ENCODE measurements at places on chromosomes 5 and 9. TPM values are rescaled to one million over a fixed set of nuclear protein-coding genes. Genes with fewer than 3 reads are reported as not detected.

FAM200C gene
- 2.4 TPM for total RNA-seq

DNA sequence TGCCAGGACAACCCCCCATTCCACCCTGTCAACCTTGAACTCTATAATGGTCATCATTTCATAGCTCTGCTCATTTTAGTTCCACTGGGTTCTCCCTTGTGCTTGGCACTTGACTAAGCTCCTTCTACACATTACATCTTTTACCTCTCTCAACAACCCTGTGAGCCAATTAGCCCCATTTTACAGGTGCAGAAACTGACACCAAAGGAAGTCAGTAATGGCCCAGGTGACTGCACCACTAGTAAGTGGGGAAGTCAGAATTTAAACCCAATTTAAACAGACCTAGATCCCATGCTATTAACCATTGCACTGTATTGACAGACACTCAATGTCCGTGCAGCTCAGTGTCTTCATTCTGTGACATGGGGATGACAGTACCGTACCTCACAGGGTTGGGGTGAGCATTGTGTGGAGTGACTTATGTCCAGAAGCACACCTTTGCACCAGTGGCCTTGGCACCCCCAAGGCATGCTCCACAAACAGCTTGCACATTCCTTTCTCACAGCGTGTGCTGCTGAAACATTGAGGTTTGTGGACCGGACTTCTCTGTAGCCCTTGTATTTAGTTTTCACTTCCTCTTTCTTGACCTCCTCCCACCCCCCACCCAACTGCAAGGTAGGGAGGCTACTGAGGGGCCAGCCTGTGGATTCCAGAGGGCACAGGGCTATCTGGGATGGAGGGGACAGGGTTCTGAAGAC lies 23.1 kb downstream of the IRF1 start:
- DNase-seq = no peak
- H3K27ac ChIP-seq = no peak overlapping the region
- H3K36me3 ChIP-seq = no peaks in the 10 kb centered on the region
- H3K4me1 ChIP-seq = no peaks in the 10 kb centered on the region
- no peak overlapping the region for H3K4me3 ChIP-seq

GRCh38 chr9:78038620-78039300 lies 7.1 kb upstream of the GNAQ start:
- H3K4me1 ChIP-seq = no peaks in the 10 kb centered on the region
- no peak overlapping the region for H3K27ac ChIP-seq
- no peak overlapping the region for H3K4me3 ChIP-seq
- DNase-seq = no peak
- no peaks in the 10 kb centered on the region for H3K27me3 ChIP-seq

GRCh38 chr9:75775166-75775565 lies 115.3 kb upstream of the PCSK5 start:
- H3K36me3 ChIP-seq = no peaks in the 10 kb centered on the region
- H3K27ac ChIP-seq = no peak overlapping the region
- no peaks in the 10 kb centered on the region for H3K4me1 ChIP-seq
- H3K4me3 ChIP-seq = no peak overlapping the region

DNA sequence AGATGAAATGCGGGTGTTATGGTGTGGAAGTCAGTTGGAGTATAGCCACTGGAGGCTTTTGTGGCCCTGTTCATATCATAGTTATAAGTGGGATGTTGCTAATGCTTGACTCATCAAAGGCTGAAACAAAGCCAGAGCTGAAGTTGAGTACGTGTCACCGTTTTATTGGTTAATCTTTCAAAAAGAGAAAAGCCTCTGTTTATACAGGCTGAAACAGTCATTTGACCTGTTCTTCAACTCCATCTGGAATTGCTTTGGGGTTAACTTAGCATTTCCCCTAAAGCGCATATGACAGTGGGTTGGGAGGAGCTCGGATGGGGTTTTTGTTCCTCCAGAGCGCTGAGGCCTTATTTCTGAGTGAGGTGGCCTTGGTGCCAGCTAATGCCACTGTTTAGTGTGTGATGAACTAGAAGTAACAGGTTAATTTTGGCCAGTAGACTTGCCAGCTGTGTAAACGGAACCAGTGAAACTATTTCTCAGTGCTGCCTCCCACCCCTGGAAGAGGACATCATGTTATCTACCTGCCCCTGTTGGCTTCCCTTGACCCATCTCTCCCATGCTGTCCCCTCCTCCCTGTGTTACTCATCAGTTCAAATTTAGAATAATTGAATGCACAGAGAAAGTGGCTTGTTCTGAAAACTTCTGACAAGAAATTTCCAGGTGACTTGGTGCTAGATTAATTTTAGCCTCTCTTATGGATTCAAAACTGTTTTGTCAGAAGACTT lies 34.2 kb downstream of the MTAP start:
- H3K4me1 ChIP-seq = no peaks in the 10 kb centered on the region
- no peak overlapping the region for H3K4me3 ChIP-seq
- H3K36me3 ChIP-seq = peaks cover 100% of the 10 kb centered on the region
- H3K27ac ChIP-seq = no peak overlapping the region
- no peaks in the 10 kb centered on the region for H3K27me3 ChIP-seq
- DNase-seq = no peak

DNA sequence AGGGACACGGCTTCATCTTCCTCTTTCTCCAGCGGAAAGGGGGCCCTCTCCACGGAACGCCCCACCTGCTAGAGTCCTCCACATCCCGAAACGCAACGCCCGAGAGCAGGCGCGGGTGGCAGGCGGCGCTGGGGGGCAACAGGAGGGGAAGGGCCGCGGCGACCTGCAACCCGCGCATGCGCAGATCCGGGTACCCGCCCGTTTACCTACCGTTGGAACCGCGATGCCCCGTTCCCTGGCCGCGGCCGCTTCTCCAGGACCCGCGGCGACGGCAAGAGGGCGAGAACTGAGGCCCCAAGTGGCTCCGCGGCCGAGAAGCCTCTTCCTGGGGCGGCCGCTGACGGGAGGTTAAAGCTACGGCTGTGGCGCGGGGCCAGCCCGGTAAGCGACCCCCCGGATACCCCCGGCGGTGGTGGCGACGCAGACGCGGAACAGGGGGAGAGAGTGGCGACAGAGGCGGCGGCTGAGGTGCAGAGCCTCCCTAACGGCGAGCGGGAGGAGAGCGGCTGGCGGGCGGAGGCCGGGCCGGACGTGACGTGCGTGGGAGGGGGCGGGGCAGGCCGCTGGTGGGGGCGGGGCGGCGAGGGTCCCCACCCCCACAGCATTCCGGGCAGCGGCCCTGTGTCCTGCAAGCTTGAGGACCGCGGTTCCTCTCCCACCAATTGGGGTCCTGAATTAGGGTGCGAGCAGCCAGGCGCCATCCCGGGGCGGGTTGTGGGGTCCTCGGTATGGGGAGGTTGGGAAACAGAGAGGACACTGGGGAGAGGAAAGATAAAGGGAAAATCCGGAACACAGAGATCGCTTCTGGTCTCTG lies at the start of gene FAM13B:
TSS of gene FAM13B (minus strand) at position 508 of the 814 bp plus-strand sequence. CDS start 13,968 bp downstream, outside the sequence.
- DNase-seq = peak; percentile 95
- H3K36me3 ChIP-seq = peaks cover 7% of the 10 kb centered on the region
- peaks cover 2% of the 10 kb centered on the region for H3K4me1 ChIP-seq
- peak within 1 kb of the TSS; percentile 100 for H3K4me3 ChIP-seq
- peak within 1 kb of the TSS; percentile 99 for H3K27ac ChIP-seq

- no peaks in the 10 kb centered on the region for H3K36me3 ChIP-seq
- H3K4me3 ChIP-seq = no peak overlapping the region
- no peak overlapping the region for H3K27ac ChIP-seq
- H3K4me1 ChIP-seq = no peaks in the 10 kb centered on the region
Measured at GRCh38 chr9:125743682-125744428, 3.3 kb upstream of the PBX3 start.

FOXD4 gene
- total RNA-seq = not detected

PLCXD3 gene
- 41.8 TPM for total RNA-seq

KIF27 gene
- total RNA-seq = 19.3 TPM

- no peaks in the 10 kb centered on the region for H3K4me1 ChIP-seq
- no peaks in the 10 kb centered on the region for H3K27me3 ChIP-seq
- no peak overlapping the region for H3K27ac ChIP-seq
- no peak overlapping the region for H3K4me3 ChIP-seq
- DNase-seq = no peak
Measured at GRCh38 chr5:72505016-72505415, 2.2 kb downstream of the ZNF366 start.

- H3K36me3 ChIP-seq = no peaks in the 10 kb centered on the region
- no peak for DNase-seq
- H3K4me1 ChIP-seq = no peaks in the 10 kb centered on the region
- H3K4me3 ChIP-seq = no peak overlapping the region
Measured at GRCh38 chr9:31071606-31072286, 1312.7 kb upstream of the ACO1 start.

GRCh38 chr9:107336718-107337360 lies 53.8 kb downstream of the RAD23B start:
- H3K4me3 ChIP-seq = no peak overlapping the region
- peaks cover 54% of the 10 kb centered on the region for H3K36me3 ChIP-seq
- DNase-seq = no peak
- H3K27me3 ChIP-seq = no peaks in the 10 kb centered on the region
- H3K4me1 ChIP-seq = no peaks in the 10 kb centered on the region

DNA sequence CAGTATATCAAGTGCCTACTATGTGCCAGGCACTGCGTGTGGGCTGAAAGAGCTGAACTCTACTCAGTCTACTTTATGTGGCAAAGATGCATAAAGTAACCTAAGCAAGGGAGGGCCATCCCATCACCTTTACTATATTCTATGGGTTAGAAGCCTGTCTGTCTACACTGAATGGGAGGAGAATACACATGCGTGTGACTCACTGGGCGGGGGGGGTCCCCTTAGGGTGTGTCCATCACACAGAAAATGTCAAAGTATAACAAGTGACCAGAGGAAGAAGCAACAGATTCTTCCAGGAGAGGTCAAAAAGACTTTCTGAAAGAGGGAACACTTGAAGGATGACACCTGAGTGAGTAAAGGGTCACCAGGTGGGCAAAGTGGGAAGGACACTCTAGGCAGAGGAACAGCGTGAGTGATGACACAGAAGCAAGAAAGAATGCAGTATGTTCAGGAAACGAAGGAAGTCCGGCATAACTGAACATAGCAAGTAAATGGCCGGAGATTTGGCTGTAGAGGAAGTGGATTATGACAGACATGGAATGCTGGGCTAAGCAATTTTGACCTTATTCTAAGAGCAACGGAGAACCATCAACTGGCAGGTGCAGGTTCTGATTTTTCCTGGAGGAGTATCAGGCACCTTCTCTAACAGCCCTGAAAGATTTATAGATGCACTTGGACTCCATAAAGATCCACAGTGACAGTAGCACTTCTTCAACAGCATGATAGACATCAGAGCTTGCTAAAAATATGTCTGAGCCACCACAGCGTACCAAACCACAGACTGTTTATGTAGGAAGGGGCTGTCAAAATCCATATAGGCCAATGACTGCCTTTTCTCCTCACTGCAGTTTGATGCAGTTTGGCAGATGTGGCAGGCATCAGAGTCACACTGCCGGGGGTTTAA lies 8.0 kb upstream of the WHRN start:
- no peaks in the 10 kb centered on the region for H3K36me3 ChIP-seq
- H3K4me1 ChIP-seq = peaks cover 7% of the 10 kb centered on the region
- H3K27ac ChIP-seq = no peak overlapping the region
- peaks cover 25% of the 10 kb centered on the region for H3K27me3 ChIP-seq
- DNase-seq = no peak
- H3K4me3 ChIP-seq = no peak overlapping the region

NIPAL4 gene
- total RNA-seq = not detected

SHISAL2B gene
- 143 TPM for total RNA-seq

DNA sequence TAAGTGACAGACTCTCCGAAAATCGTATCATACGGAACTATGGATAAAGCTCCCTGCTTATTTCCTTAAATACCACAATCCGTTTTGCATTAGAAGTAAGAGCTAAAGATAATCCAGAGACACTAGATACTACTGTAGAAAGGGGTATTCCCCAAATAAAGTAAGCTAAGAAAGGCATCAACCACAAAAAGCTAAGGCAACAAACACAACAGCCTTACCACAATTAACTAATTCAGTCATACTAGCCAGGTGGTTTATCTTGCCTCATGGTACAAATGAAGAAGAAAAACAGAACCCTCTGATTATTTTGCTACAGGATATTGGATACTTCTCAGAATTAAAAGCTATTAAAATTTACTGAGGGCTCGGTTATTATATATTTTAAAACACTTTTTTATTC lies 14.1 kb downstream of the ERP44 start:
- H3K4me1 ChIP-seq = no peaks in the 10 kb centered on the region
- no peak for DNase-seq
- no peaks in the 10 kb centered on the region for H3K27me3 ChIP-seq
- H3K4me3 ChIP-seq = no peak overlapping the region
- no peak overlapping the region for H3K27ac ChIP-seq

DNA sequence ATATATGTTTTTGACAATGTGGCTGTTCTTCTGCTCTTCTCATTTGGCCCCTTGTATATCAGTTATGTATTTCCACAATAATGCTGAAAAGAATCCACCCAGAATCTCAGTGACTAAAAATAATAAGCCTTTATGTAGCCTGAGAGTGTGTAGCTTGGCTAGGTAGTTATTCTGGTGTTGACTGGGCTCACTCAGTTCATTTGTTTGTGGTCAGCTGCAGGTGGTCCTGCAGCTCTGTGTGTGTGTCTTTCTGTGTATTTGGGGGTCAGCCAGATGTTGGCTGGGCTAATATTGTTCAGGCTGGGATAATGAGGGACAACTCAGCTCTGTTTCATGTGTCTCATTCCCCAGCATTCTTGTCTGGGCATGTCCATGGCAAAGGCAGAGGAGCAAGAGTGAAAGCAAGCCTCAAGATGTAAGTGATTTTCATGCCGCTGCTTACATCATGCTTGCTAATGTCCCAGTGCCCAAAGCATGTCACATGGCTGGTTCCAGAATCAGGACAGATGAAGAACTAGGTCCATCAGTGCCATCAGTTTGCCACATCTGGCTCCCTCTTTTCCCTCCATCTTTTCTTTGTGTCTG lies 162.8 kb downstream of the KCTD16 start:
- H3K27me3 ChIP-seq = no peaks in the 10 kb centered on the region
- DNase-seq = no peak
- no peak overlapping the region for H3K27ac ChIP-seq
- no peak overlapping the region for H3K4me3 ChIP-seq

GRCh38 chr5:1687301-1687970 lies 112.2 kb downstream of the MRPL36 start:
- no peak for DNase-seq
- no peaks in the 10 kb centered on the region for H3K27me3 ChIP-seq
- no peak overlapping the region for H3K27ac ChIP-seq
- H3K4me1 ChIP-seq = no peaks in the 10 kb centered on the region
- no peak overlapping the region for H3K4me3 ChIP-seq
- H3K36me3 ChIP-seq = no peaks in the 10 kb centered on the region

DNA sequence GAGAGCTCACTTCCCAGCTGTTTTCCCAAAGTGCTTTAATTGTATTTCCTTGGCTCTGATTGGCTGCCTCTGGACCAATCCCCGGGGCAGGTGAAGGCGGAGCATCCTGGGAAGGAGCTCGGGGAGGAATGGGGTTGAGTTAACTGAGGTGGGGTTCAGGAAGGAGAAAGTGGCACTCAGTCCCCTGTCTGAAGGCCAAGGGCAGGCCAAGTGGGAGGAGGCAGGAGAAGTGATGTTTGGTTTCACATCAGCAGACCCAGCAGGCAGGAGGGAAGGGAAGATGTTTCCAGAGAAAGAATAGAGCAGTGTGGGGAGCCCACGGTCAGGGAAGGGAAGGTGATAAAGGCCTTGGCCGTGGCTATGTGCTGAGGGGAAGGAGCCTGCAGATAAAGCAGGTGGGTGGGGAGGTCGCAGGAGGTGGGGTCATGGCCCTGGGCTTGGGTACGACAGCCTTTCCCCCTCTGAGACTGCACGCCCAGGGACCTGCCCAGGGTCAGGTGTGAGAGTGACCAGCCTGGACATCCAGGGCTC lies 3.1 kb downstream of the TSPAN17 start:
- no peaks in the 10 kb centered on the region for H3K4me1 ChIP-seq
- H3K36me3 ChIP-seq = peaks cover 7% of the 10 kb centered on the region
- no peak overlapping the region for H3K27ac ChIP-seq
- DNase-seq = peak; percentile 76
- H3K27me3 ChIP-seq = no peaks in the 10 kb centered on the region
